ENCODE measurements at places on chromosomes 1 and 21.

- DNase-seq = peak; percentile 75
These were observed 109.6 kb downstream of the KCNN3 start for GRCh38 chr1:154760469-154760933.

DNA sequence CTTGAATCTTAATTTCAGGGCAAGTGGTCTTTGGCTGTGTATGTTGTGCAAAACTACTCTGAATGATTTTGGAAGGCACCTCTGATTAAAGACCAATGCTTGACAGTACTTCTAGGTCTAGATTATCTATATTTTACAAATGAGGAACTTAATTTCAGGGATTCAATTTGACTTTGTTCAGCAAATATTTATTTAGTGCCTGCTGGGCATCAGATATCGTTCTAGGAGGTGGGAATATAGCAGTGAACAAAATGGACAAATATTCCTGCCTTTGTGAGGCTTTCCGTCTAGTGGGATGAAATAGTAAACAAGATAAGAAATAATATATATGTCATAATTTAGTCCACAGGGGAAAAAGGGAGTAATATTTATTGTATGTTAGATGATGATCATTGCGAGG is 4.7 kb downstream of the ZNF326 start:
- no peak for DNase-seq

DNA sequence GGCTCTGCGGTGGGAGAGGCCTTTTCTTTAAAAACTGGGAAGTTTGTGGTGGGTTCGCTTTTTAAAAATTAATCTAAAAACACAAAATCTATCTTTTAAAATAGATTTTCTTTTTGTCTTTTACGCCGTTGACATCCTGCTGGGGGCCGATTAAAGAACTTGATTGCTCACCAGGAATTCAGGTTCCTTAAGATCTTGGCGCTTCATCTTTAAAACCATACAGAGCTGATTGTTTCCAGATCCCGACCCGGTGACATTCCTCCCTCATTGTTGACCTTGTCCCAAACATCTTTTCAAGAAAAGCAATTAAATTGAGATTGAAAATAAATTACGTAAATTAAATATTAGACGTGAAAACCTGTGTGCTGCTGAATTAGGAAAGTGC is 546 bp upstream of the ZNF697 start:
- no peak for DNase-seq

DNA sequence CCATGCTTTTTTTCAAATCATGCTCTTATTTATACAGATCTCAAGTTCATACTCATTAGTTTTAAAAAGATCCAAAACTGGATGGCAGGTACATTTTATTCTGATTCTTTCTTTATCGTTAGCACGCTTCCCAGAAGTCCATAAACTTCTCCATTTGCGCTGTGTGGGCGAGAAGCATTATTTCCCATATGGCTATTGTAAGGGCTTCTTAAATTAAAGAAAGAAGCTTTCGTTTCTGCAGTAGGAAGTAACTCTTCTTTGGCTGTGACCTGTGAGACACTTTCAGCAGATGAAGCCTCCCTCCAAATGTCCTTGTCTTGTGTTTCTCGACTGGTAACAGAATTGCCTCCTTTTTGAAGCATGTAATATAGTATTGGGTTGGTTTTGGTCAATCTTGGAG is 100.2 kb downstream of the NRIP1 start:
- DNase-seq = no peak

GRCh38 chr1:222896630-222897526 is 82.0 kb downstream of the DISP1 start:
- no peak for DNase-seq

DNA sequence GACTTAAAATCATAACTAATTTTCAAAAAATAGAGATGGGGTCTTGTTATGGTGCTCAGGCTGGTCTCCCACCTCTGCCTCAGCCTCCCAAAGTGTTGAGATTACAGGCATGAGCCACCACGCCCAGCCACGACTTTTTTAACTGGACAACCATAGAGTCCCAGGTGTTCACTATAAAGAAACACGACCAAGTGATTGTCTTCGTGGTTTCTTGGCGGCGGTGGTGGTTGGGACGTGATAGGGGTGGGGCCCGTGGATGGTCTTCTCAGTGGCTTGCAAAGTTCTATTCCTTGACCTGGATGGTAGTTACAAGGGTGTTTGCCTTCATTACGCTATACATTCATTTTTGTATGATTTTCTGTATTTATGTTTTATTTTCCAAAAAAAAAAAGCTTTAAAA is 34.6 kb upstream of the COX20 start:
- DNase-seq = no peak

DNA sequence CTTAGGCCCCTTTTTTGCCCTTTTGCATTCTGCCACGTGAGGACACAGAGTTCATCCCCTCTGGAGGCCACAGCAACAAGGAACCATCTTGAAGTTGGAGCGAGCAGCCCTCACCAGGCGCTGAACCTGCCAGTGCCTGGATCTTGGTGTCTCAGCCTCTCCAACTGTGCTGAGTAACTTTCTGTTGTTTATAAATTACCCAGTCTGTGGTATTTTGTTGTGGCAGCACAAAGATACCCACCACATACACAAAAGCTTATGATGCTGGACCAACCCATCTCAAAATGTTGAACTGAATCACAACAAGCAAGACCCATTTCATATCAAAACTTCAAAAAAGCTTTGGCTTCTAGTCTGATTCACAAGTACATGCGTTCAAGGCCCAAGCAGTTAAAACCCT is 649.9 kb downstream of the KIF26B start:
- no peak for DNase-seq

DNA sequence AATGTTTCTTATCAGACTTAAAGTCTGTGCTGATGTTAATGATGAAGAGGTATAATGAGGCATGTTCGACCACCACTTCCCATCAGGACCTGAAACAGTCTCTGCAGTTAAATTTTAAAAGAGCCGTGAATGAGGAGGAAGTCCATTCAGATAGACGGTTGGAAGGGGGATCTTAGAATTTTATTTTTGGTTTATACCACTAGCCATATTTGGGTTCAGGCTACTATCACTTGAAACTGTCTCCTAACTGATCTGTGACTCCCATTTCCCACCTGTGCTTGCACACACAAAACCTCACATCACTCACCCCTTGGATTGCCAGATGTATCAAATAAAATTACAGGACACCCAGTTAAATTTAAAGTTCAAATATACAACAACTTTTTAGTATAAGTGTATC is 9.9 kb upstream of the ANKRD13C start:
- DNase-seq = no peak

DNA sequence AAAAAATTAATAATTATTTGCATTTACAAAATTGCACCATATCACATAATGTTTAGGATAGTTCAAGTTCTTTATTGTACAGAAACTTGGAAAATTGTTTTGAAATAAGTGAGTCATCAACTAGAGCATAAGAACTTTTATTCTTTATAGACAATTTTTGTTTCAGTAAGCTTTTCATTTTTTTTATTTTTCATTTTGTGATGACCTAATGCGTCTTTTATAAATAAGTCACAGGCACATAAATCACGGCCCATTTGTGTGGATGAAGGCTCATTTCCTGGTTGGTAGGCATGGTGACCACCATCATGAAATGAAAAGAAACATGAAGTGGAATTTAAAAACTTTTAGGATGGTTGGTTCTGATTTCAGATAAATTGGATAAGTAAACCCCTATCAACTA is 39.3 kb downstream of the SPAG17 start:
- no peak for DNase-seq

- DNase-seq = no peak
These were observed 54.2 kb downstream of the SH3GLB1 start for GRCh38 chr1:86758570-86758969.

DNA sequence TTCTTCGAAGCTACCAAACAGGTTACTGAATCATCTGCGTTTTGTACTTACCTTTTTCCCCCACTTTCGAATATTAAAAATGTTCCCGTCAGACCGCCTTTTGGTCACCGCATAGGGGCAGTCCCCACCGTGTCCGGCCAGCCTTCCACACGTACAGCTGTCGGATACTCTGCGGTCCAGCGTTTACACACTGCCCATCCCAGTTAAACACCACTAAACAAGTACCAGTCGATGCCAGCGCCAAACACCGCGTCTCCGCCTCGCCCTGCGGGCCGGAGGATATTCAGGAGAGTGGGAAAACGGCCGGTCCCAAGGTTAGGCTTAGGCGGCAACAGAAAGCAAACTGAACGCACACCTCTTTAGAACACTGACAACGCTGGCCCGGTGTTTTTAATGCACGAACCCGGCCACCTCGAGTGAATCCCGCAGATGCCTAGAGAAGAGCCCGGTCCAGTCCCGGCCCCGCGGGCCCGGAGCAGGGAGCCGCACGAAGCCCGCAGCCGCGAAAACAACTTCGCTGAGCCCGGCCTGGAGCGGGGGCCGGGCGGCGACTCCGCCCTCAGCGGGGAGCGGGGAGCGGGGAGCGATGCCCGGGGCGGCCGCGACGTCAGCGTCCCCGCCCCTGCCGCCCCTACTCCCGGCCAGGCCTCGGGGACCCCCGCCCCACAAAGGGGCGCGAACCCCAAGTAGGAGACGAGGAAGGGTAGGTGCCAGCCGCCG is 730 bp upstream of the PHF13 start:
- no peak for DNase-seq

GRCh38 chr1:198797656-198798055 is 158.8 kb downstream of the PTPRC start:
- no peak for DNase-seq

DNA sequence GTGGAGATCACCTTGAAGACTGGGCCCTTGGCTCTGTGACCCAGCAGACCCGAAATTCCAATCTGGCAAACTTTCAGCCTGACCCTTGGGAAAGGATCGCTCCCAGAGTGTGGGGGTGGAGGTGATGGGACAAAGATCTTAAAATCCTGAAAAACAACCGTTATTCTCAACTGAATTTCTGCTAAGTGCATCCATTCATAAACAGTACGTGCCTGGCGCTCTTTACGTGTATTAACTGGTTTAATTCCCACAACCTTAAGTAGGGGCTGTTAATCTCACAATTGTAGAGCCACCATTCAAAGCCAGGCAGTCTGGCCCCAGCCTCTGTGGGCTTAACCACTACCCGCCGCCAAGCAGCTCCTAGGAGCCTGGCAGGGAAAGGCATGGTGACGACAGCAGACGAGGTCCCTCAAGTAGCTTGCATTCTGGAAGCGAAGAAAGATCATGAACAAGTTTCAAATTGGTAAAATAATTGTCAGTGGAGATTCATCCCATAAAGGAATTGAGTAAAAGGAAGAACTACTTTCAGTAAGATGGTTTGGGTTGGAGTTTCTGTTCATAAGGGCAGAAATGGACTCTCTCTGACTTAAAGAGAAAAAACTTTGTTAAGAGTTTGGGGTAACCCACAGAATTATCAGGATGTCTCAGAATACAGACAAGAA is 11.4 kb upstream of the RGS16 start:
- DNase-seq = peak; percentile 50

GRCh38 chr1:43446881-43447835 is 6.6 kb downstream of the HYI start:
- no peak for DNase-seq

- DNase-seq = no peak
These were observed 83.6 kb downstream of the ST6GALNAC3 start for GRCh38 chr1:76158126-76158525.

- DNase-seq = no peak
These were observed 10.1 kb downstream of the KDM1A start for GRCh38 chr1:23029337-23029736.

- no peak for DNase-seq
These were observed 18.6 kb upstream of the PRKAA2 start for GRCh38 chr1:56626546-56626945.

- peak; percentile 59 for DNase-seq
These were observed 65.5 kb downstream of the NID1 start for GRCh38 chr1:235999259-235999925.

DNA sequence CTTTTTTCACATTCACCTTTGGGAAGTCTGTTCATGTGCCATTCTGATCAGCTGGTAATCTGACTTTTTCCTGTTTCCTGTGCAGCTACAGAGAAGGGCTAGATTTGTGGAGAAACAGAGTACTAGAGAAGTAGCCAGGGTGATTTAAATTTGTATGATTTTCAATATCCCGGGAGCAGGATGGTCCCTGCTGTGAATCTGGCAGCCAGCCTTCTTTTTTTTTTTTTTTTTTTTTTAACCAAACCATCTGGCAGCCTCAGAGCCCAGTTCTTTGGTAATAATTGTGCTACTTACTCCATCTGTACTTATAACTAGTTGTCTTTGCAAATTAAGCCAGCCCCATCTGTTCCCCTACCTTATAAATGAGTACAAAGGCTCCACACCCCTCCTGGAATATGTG is 248.6 kb upstream of the DEPDC1 start:
- no peak for DNase-seq

- no peak for DNase-seq
These were observed 143.0 kb upstream of the GRIK3 start for GRCh38 chr1:37177230-37177864.

GRCh38 chr1:206921772-206922265 is at the start of gene FCMR:
Gene FCMR (minus strand): TSS chr1:206921941. CDS start chr1:206921854, 87 bp downstream.
- no peak for DNase-seq

- DNase-seq = no peak
These were observed 27.8 kb downstream of the ZNF362 start for GRCh38 chr1:33284049-33284448.

DNA sequence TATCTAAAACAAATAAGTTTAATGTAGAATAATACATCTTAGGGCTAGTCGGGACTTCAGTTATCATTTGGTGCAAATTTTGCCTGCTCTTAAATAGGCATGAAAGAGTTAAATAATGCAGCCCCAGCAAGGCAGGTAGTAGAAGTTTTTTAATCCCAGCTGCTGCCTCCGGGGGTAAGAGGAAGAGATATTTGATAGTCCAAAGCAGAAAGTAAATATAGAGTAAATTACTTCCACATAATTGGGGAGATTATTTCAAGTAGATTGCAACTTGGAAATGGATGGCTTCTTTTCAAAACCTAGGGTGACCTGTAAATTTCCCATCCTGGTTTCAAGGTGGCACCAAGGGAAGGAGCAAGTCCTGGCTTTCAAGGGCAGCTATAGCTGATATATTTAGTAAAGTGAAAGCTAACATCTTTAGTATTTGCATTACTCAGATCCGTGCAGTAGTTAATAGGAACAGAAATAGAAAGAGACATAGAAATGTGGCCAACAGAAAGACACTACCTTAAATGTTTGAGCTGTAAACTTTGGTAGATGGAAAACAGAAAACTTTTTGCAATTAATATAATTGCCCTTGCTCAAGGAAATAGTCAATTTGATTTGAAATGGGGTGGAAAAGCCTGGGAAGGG is 109.1 kb downstream of the LMO4 start:
- no peak for DNase-seq

- DNase-seq = no peak
These were observed 1.3 kb downstream of the ADAMTS1 start for GRCh38 chr21:26843933-26844257.

GRCh38 chr1:10497109-10497508 is 22.4 kb downstream of the PEX14 start:
- DNase-seq = no peak

- DNase-seq = no peak
These were observed 87.4 kb upstream of the ERRFI1 start for GRCh38 chr1:8113262-8114220.

Data from stimulated activated CD8-positive, alpha-beta memory T cell treated with anti-CD3 and anti-CD28 coated beads, Interleukin-2, amount 100 ng/mL, for 48 hours (primary cell).